ENCODE measurements at places on chromosomes 2 and 18. TPM values are rescaled to one million over a fixed set of nuclear protein-coding genes. Genes with fewer than 3 reads are reported as not detected.
A peak's percentile ranks its signal among the peaks of the same experiment; 100 is the strongest.

DNA sequence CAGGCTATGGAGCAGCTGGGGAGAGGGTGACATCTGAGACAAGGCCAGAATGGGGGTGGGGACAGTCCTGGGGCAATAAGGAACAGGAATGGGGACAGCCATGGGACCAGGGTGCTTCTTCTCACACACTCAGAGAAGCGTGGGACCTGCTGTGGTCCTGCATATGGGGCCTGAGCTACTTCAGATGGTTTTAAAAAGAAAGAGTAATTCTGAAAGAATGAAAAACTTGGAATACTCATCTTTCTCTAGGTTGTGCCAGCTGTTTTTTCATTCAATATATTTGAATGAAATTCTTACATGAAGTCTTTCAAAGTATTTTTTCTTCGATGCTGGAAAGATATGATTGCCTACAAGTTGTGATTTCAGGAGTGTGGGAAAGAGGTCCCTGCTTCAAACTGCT lies 227.5 kb upstream of the APCDD1 start:
- no peak for DNase-seq

GRCh38 chr2:65351234-65351947 lies 81.0 kb downstream of the SPRED2 start:
- no peak for DNase-seq

DNA sequence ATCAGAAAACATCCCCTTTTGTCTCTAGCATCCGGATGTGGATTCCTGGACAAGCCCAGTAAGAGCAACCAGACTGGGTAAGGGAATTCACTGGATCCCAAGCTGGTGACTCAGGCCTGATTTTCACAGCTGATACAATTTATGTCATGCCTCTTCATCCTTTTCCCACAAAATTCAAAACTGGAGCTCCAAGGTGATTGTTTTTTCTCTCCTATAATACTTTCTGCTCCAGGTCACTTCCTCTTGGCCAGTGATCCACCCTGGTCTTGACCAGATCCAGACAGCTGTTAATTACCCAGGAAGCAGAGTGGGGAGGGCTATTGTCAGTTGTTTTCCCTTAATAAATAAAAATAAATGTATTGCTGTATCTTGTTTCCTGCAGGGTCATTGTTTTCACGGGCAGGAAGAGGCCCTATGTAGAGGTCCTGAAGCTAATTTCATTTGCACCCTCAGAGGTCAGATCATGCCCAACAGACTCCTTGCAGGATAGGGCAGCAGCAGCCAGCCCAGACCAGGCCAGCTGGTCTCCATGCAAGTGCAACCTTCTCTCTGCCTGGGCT lies 57.6 kb downstream of the EVA1A start:
- DNase-seq: no peak

DNA sequence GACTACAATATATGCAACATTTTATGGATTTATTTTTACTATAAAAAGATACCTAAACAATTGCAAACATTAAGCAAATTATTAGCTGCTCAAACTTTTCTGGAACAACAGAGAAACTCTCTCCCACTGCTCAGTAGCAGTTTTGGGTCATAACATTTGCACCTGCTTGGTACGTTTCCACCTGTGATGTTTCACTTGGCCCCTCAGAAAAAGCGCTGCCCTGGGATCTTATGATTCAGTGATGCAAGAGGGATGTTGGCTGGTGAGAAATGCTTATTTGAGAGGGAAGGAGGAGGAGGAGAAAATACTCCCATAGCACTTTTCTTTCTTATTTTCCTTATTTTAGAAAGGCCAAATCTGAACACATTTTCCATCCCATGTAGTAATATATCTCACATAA lies 9.2 kb downstream of the IRS1 start:
- peak; percentile 4 for DNase-seq

- no peak for DNase-seq
These were observed 709.8 kb upstream of the FANCL start for GRCh38 chr2:58950795-58951462.

DNA sequence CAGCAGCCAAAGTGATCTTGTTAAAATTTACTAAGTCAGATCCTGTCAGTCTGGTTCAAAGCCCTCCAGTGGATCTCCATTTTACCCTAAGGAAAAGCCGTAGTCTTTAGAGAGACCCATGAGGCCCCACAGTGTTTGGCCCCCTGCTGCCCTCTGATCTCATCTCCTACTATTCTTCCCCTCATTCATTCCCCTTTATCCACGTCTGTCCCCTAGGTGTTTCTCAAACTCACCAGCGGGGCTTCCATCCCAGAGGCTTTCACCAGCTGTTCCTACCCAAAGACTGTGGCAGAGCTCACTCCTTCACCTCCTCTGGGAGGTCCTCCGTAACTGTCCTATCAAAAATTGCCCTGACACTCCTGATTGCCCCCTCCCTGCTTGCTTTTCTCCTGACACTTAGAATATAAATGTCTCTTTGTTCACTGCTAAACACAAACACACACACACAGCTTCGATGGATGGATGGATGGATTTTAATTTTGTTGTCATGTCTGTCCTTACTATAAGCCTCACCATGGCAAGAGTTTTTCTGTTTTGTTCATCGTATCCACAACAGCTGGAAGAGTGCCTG lies 26.1 kb downstream of the LIMS1 start:
- DNase-seq: no peak

DNA sequence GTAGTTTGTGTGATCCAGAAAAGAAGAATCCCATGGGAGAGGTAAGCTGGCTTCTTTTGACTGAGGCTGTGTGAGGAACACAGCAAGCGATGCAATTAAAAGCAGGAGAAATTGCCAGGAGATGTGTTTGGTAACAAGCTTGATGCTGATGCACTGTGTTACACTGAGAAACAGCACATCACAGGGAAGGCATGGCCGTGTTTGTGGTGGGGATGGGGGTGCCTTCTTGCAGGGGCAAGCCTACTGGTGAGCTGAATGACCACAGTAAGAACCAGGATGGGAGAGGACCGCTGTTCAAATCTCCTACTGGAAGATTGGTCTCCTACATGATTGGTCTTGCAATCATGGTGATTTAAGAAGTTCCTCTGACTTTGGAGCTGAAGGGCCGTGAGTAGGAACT lies 477.7 kb upstream of the HS6ST1 start:
- no peak for DNase-seq

GRCh38 chr2:53508667-53509066 lies 258.9 kb upstream of the CHAC2 start:
- DNase-seq: no peak

GRCh38 chr2:9141091-9141667 lies 65.4 kb upstream of the ASAP2 start:
- no peak for DNase-seq

DNA sequence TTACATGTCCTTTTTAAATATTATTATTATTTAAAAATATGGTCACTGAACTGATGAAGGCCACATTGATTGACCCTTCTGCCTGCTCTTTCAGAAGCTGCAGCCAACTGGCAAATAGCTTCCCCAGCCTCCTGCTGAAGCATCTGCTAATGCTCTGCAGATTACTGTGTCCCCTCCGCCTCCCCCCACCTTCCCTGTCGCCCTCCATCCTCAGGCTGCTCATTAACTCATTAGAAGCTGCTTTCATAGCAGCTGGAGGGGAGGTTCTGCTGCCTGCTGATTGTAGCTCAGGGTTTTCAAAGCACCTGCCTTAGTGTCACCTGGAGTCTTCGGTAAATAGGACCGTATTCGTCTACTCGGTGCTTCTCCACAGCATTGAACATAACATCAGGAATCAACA lies 24.8 kb upstream of the LMAN1 start:
- DNase-seq: no peak

- DNase-seq: no peak
These were observed 30.4 kb upstream of the MYO3B start for GRCh38 chr2:170147576-170147975.

DNA sequence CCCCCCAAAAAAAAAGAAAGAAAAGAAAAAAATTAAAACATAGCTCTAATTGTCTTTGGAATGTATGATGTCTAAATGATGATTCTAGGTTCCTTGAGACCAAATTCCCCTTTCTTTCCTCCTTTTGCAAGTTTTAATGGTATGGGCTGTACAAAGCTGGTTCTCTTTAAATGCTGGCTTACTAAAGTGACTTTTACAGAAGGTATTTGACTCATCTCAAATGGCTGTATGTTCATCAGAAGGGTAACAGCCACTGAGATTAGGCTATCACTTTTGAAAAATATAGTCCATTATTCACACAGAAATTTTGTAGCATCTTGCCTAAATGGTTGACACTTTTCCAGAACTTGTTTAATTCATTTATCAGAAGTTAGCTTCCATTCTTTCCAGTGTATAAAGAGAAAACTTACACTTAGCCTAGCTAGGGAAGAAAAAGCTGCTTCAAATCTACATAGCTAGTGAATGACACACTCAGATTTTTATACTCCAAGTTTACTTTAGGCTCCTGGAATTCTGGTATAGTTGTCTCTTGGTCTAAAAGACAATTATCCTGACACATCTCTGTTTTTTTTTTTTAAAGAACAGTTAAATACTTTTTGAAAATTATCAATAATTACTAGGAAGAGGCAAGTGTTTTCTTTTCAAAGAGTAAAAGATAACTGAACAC lies 622.6 kb downstream of the LRP1B start:
- no peak for DNase-seq

GRCh38 chr18:50399582-50399981 lies 24.7 kb downstream of the SKA1 start:
- no peak for DNase-seq

DNA sequence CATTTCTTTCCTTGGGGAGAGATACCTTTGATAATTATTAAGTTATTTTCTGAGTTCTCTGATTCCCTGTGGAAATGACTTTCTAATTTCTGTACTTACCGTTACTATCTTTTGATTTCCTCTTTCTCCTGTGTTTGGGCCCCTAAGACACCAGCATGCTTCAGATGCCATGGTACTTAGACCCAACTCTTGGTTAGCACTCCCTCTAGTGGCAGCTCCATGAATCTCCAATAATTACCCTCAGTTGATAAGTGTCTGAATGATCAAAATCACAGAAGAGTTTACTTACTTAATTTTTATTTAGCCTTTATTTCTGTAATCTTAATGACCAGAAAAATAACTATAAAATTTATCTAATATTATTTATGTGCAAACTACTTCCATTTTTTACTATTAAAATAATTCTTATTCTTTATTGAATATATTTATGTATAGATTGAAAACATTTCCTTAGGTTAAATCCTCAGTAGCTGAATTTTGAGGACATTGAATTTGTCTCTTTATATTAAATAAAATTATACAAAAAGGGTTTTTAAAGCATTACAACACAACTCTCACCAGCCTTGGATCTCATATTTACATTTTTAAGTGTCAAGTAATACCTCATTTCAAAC lies 300.4 kb downstream of the KCNS3 start:
- peak; percentile 48 for DNase-seq

- no peak for DNase-seq
These were observed 203.4 kb downstream of the TGIF1 start for GRCh38 chr18:3653263-3653850.

DNA sequence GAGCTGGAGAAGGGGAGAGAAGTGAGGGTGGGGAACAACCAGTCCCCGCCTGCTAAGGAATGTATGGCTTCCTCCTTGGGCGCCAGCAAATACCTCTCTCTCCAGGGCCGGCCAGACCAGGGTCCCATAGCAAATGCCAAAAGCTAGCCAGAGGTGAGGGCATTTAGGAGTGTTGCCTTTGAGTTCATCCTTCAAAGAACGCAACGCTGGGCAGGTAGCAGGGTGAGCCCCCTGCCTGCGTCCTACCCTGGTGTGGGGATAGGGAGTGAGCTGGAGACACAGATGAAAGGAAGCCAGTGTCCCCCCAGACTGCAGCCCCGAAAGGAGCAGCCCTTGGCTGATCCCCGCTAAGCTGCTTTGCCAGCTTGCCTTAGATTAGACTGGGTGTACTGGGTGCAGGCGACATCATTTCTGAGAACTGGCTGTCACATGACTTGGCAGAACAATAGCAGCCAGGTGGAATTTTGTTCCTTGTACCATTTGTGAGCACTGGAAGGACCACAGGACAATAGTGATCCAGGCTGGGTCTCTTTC lies 40.4 kb downstream of the KLHL29 start:
- no peak for DNase-seq

DNA sequence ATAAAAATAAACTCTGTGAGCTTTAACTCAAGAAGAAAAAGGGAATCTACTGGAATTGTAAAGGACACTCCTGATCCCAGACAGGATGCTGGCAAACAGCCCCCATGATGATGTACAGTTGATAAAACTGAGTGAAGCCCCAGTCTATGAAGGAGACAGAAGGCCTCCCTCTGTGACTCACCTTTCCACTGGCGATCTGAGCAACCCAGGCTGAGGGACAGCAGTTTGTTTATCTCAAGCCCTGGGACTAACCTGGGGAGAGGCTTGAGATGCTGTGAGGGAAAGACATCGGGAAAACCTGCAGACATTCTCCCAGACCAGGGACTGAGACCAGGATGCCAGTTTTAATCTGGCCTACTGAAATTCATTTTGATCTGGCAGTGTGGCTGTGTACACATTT lies 104.5 kb upstream of the CDH2 start:
- no peak for DNase-seq

DNA sequence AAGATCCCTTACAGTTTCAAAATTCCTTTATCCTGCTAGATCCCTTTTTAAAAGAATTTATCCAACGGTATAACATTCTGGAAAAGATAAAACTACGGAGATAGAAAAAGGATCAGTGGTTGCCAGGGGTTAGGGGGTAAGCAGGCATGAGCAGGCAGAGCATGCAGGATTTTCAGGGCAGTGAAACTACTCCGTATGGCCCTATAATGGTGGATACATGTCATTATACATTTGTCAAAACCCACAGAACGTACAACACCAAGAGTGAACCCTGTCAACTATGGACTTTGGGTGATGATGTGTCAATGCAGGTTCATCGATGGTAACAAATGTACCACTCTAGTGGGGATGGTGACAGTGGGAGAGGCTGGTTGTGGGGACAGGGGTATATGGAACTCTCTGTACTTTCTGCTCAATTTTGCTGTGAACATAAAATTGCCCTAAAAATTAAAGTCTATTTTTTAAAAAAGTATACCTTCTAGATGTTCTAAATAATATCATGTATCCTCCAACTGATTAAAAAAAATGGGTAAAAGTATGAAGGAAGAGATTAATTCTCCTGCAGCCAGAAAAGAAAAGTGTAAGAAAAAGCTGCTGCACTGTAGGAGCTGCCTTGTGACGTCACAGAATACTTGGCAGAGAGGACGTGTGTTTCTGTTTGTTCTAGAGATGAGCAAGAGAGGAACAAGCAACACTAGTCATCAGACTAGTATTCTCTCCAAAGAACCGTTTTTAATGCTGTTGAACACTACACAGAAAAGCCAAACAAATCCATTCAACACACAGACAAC lies 23.6 kb downstream of the ANKRD44 start:
- peak; percentile 70 for DNase-seq

DNA sequence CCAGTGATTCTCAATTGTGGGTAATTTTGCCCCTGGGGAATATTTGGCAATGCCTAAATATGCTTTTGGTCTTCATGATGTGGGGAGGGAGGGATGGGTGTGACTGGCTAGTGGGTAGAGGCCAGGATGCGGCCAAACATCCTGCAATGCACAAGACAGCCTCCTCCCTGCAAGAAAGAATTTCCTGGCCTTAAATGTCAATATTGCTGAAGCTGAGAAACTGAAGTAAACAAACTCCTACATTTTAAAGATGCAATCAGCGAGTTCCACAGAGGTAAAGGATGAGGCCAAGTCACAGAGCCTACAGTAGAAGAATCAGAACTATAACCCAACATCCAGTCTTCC lies 272.9 kb upstream of the EPHA4 start:
- no peak for DNase-seq

The ATG16L1 gene
- total RNA-seq: 22.1 TPM

The OSBPL1A gene
- total RNA-seq: 3.1 TPM

The CDK5R2 gene
- total RNA-seq: not detected

The DIPK1C gene
- not detected for total RNA-seq

All from activated CD8-positive, alpha-beta T cell treated with anti-CD3 and anti-CD28 coated beads for 36 hours (primary cell).